ENCODE measurements at places on chromosomes 12 and 14.
A peak's percentile ranks its signal among the peaks of the same experiment; 100 is the strongest.

DNA sequence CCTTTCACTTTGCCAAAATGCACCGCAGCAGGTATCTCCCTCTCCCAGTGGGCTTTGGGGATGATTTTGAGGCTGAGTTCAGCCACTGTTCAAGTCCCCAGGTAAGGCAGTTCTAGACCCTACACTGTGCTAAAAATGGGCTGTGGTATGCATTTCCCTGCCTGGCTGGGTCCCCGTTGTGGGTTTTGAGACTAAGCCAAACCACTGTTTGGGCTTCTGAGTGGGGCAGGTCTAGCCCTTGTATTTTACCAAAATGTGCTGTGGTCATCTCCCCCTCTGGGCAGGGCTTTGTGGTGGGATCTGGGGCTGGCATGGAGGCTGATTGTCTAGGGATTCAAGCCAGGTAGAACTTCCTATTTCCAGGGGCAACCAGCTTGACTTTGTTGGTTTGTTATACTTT is 13.6 kb upstream of the OR4Q3 start:
- DNase-seq: no peak
- H3K27ac ChIP-seq: no peak overlapping the region
- H3K36me3 ChIP-seq: no peaks in the 10 kb centered on the region

GRCh38 chr12:22283006-22283506 is 51.5 kb downstream of the ST8SIA1 start:
- H3K27me3 ChIP-seq: no peaks in the 10 kb centered on the region
- H3K36me3 ChIP-seq: peaks cover 6% of the 10 kb centered on the region
- H3K27ac ChIP-seq: peak overlapping the region; percentile 88
- peaks cover 37% of the 10 kb centered on the region for H3K4me1 ChIP-seq
- peak; percentile 76 for DNase-seq
- no peak overlapping the region for H3K4me3 ChIP-seq

- no peaks in the 10 kb centered on the region for H3K27me3 ChIP-seq
- no peaks in the 10 kb centered on the region for H3K36me3 ChIP-seq
- no peak overlapping the region for H3K4me3 ChIP-seq
Measured at GRCh38 chr14:44352201-44352600, 154.9 kb downstream of the FSCB start.

DNA sequence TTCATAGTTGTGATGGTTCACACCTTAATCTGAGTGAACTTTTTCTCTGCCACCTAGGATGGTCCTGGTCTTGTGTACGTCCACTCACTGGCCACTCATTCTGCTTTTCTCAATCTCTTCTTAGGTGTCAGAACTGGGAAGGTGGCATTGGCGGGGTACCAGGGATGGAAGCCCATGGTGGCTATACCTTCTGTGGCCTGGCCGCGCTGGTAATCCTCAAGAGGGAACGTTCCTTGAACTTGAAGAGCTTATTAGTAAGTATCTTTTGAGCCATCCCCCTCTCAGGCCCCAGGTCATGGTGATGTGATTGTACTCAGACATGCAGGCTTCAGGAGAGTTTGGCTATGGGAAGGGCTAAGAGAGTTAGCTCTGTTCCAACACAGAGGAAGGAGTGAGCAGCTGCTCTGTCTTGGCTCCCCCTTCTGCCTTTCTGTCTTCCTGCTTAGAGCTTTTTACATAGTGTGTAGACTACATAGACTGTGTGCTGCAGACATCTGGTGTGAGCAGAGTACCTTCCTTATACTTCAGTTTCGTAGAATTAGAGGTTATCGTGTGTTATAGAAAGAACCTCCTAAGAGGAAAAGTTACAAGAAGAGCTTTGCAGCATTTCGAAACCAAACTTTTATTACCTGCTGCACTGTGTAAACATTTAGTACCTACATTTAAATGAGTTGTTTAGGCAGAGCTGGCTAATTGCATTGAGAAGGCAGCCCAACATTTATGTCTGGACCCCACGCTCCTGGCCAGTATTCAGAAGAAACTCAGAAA is 54.2 kb downstream of the FNTB start:
- no peaks in the 10 kb centered on the region for H3K27me3 ChIP-seq
- H3K36me3 ChIP-seq: peaks cover 26% of the 10 kb centered on the region
- no peak overlapping the region for H3K4me3 ChIP-seq
- no peak overlapping the region for H3K27ac ChIP-seq

- H3K4me3 ChIP-seq: no peak overlapping the region
- H3K36me3 ChIP-seq: no peaks in the 10 kb centered on the region
- DNase-seq: no peak
- no peak overlapping the region for H3K27ac ChIP-seq
Measured at GRCh38 chr12:103589517-103589916, 2.4 kb downstream of the STAB2 start.

DNA sequence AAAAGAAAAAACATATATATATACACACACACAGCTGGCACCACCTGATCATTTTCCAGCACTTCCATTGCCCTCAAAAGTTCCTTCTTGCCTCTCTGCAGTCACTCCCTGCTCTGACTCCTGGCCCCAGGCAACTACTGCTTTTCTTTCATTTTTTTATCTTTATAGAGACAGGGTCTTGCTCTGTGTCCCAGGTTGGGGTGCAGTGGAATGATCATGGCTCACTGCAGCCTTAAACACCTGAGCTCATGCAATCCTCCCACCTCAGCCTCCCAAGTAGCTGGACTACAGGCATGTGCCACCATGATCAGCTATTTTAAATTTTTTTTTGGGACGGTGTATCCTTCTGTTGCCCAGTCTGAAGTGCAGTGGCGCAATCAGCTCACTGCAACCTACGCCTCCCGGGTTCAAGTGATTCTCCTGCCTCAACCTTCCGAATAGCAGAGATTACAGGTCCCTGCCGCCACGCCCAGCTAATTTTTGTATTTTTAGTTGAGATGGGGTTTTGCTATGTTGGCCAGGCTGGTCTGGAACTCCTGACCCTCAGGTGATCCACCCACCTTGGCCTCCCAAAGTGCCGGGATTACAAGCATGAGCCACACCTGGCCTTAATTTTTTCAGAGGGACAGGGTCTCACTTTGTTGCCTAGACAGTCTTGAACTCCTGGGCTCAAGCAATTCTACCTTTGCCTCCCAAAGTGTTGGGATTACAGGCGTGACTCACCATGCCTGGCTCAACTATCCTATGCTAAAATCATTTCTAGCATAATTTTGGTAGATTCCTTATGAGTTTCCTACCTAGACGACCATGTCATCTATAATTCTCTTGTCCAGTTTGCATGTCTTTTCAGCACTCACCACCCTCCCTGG is 7.8 kb downstream of the HSP90AA1 start:
- H3K4me1 ChIP-seq: peaks cover 6% of the 10 kb centered on the region
- H3K36me3 ChIP-seq: peaks cover 64% of the 10 kb centered on the region
- H3K27ac ChIP-seq: peak overlapping the region; percentile 85
- DNase-seq: no peak
- H3K4me3 ChIP-seq: no peak overlapping the region
- no peaks in the 10 kb centered on the region for H3K27me3 ChIP-seq

- peak; percentile 32 for DNase-seq
- peak overlapping the region; percentile 94 for H3K27ac ChIP-seq
- H3K4me3 ChIP-seq: peak overlapping the region; percentile 95
- H3K4me1 ChIP-seq: peaks cover 14% of the 10 kb centered on the region
- H3K36me3 ChIP-seq: no peaks in the 10 kb centered on the region
Measured at GRCh38 chr12:76764856-76765255, 941 bp downstream of the ZDHHC17 start.

DNA sequence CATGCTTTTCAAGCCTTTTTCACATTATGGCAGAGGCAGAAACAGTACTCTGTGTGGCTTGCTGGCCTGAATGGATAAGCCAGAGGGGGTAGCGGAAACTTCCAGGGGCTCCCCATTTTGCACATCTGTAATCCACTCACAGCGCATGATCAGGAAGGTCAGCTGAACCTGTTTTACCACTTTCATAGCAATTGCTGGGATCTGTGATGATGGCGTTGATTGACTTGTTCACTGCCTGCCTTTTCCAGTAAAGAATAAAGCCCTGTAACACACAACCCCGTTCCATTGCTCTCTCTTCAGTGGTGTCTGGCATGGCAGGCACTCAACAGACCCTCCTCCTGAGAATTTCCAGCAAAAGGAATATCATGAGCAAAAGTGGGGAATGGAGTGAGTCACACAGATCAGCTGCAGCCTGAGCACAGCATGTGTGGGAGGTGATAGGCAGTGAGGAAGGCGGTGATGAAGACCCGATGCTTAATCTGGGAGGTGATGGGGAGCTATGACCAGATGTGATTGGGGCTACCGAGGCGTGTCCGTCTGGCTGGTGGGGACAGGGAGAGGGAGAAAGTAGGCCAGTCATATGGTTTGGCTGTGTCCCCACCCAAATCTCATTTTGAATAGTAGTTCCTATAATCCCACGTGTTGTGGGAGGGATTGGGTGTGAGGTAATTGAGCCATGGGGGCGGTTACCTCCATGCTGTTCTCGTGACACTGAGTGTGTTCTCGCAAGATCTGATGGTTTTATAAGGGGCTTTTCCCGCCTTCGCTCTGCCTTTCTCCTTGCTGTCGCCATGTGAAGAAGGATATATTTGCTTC is 44.7 kb upstream of the CHST11 start:
- H3K27ac ChIP-seq: no peak overlapping the region
- H3K36me3 ChIP-seq: no peaks in the 10 kb centered on the region
- DNase-seq: no peak
- no peaks in the 10 kb centered on the region for H3K27me3 ChIP-seq
- peaks cover 12% of the 10 kb centered on the region for H3K4me1 ChIP-seq

DNA sequence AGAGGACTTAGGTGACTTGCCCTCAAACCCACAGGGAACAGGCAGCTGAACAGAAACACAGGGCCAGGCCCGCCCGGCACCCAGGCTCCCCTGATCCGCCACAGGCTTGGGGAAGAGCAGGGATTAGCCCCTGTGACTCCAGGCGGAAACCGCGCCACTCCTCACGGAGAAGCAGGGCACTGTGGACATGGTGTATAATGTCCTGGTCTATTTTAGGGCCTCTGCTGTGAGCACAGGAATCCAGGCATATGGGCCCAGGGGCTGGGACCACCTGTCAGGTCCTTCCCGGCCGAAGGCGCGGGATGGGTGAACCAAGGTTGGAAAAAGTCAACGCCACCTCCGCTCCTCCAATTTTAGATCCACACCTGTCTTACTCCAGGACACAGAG is 34.6 kb upstream of the MEG3 start:
- no peak overlapping the region for H3K4me3 ChIP-seq
- H3K36me3 ChIP-seq: no peaks in the 10 kb centered on the region
- no peaks in the 10 kb centered on the region for H3K4me1 ChIP-seq
- peaks cover 39% of the 10 kb centered on the region for H3K27me3 ChIP-seq

DNA sequence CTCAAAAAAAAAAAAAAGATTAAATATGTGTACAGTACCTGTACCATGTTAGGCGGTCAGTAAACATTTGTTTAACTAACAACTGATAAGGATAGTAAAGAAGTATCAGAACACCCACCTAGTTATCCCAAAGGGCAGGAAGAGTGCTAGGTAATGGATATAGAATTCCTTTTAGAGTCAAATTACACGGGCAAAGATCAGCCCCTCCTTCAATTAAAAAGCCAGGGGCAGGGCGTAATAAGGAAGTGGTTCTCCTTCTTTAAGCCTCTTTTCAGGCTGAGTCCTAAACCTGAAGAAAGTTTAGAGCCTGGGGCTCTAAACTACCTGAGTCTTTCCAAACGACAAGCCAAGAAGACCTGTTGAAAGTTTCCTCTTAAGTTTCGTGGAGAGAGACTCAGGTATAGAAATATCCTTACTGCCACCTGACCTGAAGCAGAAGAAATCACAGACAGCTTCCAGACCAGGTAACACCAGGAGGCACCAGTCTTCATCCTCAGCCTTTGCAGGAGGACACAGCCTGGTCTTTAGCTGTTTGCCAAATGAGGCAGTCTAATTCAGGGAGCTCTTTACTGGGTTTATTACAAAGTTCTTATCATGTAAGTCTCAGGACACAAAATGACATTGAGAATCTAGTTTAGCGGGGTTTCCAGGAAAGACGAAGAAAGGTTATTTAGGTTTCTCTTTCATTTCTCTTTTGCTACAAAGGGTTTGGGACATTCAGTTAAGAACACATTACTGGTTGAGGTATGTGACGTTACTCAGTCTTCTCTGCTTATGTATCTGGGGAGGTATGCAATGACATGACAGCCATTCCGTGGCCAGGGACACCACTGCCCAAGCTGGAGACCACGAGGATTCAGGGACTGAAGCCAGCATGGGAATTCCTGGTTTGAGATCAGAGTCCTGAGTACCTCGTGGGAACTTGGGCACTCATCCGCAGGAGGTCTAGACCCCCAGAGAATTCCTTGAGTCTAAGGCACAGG is at the start of gene BCL2L14:
Gene BCL2L14, plus strand, starts transcription at position 266 of the 983 bp plus-strand sequence. CDS start 8,367 bp downstream, outside the sequence.
- peaks cover 15% of the 10 kb centered on the region for H3K27me3 ChIP-seq
- H3K27ac ChIP-seq: no peak within 1 kb of the TSS
- H3K36me3 ChIP-seq: no peaks in the 10 kb centered on the region
- H3K4me1 ChIP-seq: no peaks in the 10 kb centered on the region
- DNase-seq: peak; percentile 14
- no peak within 1 kb of the TSS for H3K4me3 ChIP-seq

GRCh38 chr14:36315159-36315853 is 5.1 kb downstream of the MBIP start:
- H3K27ac ChIP-seq: no peak overlapping the region
- no peak overlapping the region for H3K4me3 ChIP-seq
- H3K27me3 ChIP-seq: no peaks in the 10 kb centered on the region
- peaks cover 54% of the 10 kb centered on the region for H3K36me3 ChIP-seq

DNA sequence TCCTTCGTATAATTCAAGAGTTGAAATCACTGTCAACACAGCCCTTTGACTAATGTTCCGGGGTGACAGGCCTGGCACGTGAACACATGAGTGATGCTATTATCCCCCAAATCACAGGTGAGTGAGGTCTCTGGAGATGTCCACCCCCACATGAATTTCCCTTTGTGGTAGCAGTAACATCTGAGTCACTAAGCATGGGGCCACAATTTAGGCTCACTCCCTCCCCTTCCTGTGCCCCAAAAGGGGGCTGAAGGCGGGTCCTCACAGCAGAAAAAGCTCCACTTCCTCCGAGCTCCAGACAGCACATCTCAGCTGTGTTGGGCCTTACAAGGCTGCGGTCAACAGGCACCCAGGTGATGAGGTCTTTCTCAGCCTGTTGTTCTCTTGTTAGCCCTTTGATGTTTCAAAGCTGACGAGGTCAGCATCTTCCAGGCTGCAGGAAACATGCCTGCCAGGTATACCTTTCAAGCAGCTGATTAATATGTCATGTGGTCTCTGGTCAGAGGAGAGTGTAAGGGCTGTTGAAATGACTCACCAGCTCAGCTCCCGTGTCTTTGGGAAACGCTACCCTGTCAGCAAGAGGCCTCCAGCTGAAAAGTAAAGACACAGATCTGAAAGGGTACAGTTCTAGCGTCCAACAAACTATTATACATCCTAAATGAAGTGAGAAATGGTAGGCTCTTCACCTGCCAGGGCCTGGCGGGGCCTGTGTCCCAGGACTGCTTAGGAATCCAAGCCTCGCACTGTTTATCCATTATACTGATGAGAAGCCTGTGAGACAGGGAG is 107.3 kb downstream of the ZFP36L1 start:
- H3K4me1 ChIP-seq: peaks cover 67% of the 10 kb centered on the region
- no peaks in the 10 kb centered on the region for H3K27me3 ChIP-seq
